Placental pericyte (primary cell): ENCODE measurements at places on chromosomes 1 and 21. TPM values are rescaled to one million over a fixed set of nuclear protein-coding genes. Genes with fewer than 3 reads are reported as not detected.

The LRRN2 gene
- total RNA-seq, result not detected in 2 replicates

The CRTC2 gene
- 7.7 and 8.3 TPM in 2 replicates for total RNA-seq

The PLPPR4 gene
- total RNA-seq, result under 0.01 and 4.6 TPM in 2 replicates

The OR2L5 gene
- not detected in 2 replicates for total RNA-seq

The PAX7 gene
- total RNA-seq, result not detected in 2 replicates

The GBP5 gene
- total RNA-seq, result under 0.01 TPM in 1 of 2 replicates, not detected in the other

The OR2T29 gene
- total RNA-seq, result not detected in 2 replicates

The PGBD5 gene
- 0.14 and 0.66 TPM in 2 replicates for total RNA-seq

The C1orf53 gene
- 1.1 and 3.3 TPM in 2 replicates for total RNA-seq

The TGFB2 gene
- total RNA-seq, result 15.2 and 18.6 TPM in 2 replicates

The EPHA2 gene
- total RNA-seq, result 76.2 and 141 TPM in 2 replicates

The LINGO4 gene
- not detected in 2 replicates for total RNA-seq

The SLC9C2 gene
- under 0.01 TPM in 1 of 2 replicates, not detected in the other for total RNA-seq

The GBP2 gene
- 8.7 and 39.8 TPM in 2 replicates for total RNA-seq

The LCE2A gene
- 0.57 TPM in 1 of 2 replicates, not detected in the other for total RNA-seq

The NBPF6 gene
- 1.1 TPM in 1 of 2 replicates, not detected in the other for total RNA-seq

The EXO5 gene
- total RNA-seq, result 5.0 and 12.3 TPM in 2 replicates

The PTPRC gene
- 0.29 TPM in 1 of 2 replicates, not detected in the other for total RNA-seq

The ATP13A2 gene
- 44.4 and 91.5 TPM in 2 replicates for total RNA-seq

The NUP210L gene
- under 0.01 TPM in 2 replicates for total RNA-seq

The GSTM5 gene
- 0.22 and 0.43 TPM in 2 replicates for total RNA-seq

The LHX8 gene
- 0.44 TPM in 1 of 2 replicates, not detected in the other for total RNA-seq

The PPIAL4G gene
- under 0.01 TPM in 1 of 2 replicates, not detected in the other for total RNA-seq

The BTBD19 gene
- total RNA-seq, result 10.5 and 23.4 TPM in 2 replicates

The TUFT1 gene
- total RNA-seq, result 14.7 and 21.7 TPM in 2 replicates

The SPRR1B gene
- not detected in 2 replicates for total RNA-seq

The WNT4 gene
- total RNA-seq, result 0.14 and 0.22 TPM in 2 replicates

The PLEKHN1 gene
- total RNA-seq, result 0.66 and 4.9 TPM in 2 replicates

The ADCY10 gene
- total RNA-seq, result under 0.01 and 0.22 TPM in 2 replicates

The SOAT1 gene
- 31.5 and 38.1 TPM in 2 replicates for total RNA-seq

The CASQ2 gene
- total RNA-seq, result not detected in 2 replicates

The GJA4 gene
- total RNA-seq, result not detected in 2 replicates

The RIPPLY3 gene
- total RNA-seq, result under 0.01 TPM in 1 of 2 replicates, not detected in the other

The B3GALT5 gene
- 1.1 and 2.6 TPM in 2 replicates for total RNA-seq

The MYOC gene
- total RNA-seq, result not detected in 2 replicates

The LPGAT1 gene
- total RNA-seq, result 23.6 and 43.8 TPM in 2 replicates

The DDR2 gene
- 190 and 287 TPM in 2 replicates for total RNA-seq

The LRRIQ3 gene
- 0.72 TPM in 1 of 2 replicates, not detected in the other for total RNA-seq
